ENCODE measurements at places on chromosomes 12 and 14. TPM values are rescaled to one million over a fixed set of nuclear protein-coding genes. Genes with fewer than 3 reads are reported as not detected.

TSPAN19 gene
- not detected for total RNA-seq

RTL1 gene
- total RNA-seq, result not detected

DHRS2 gene
- not detected for total RNA-seq

HCAR2 gene
- total RNA-seq, result 1.6 TPM

ORAI1 gene
- 8.7 TPM for total RNA-seq

MYF6 gene
- not detected for total RNA-seq

AJUBA gene
- 174 TPM for total RNA-seq

OR10P1 gene
- total RNA-seq, result not detected

NEUROD4 gene
- not detected for total RNA-seq

ACOT6 gene
- not detected for total RNA-seq

MAP1LC3B2 gene
- 1.8 TPM for total RNA-seq

NELL2 gene
- not detected for total RNA-seq

C12orf50 gene
- total RNA-seq, result not detected

Measured in bronchial epithelial cell (primary cell).